Stimulated activated CD4-positive, alpha-beta T cell treated with anti-CD3 and anti-CD28 coated beads, TNF-alpha, amount 100 ng/mL, for 1 hour (primary cell): ENCODE measurements at places on chromosomes 6 and 20.

- no peak for DNase-seq
Measured at GRCh38 chr6:152273002-152273401, 364.2 kb downstream of the SYNE1 start.

DNA sequence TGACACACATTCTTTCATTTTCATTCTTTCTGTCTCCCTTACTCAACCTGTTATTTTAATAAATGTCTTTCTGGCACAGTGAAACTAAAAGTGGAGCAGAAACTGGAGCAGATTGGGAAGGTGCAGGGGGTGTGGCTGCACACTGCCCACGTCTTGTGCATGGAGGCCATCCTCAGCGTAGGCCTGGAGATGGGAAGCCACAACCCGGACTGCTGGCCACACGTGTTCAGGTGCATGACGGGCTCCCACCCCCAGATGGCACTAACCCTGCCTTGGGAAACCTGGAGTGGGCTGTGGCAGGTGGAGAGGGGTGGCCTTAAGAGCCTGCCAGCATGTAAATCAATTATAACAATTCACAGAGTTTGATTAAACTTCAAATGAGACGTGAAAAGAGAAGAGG lies 71.4 kb upstream of the PBOV1 start:
- DNase-seq, result no peak

GRCh38 chr6:106440546-106440945 lies 80.0 kb downstream of the CRYBG1 start:
- no peak for DNase-seq

DNA sequence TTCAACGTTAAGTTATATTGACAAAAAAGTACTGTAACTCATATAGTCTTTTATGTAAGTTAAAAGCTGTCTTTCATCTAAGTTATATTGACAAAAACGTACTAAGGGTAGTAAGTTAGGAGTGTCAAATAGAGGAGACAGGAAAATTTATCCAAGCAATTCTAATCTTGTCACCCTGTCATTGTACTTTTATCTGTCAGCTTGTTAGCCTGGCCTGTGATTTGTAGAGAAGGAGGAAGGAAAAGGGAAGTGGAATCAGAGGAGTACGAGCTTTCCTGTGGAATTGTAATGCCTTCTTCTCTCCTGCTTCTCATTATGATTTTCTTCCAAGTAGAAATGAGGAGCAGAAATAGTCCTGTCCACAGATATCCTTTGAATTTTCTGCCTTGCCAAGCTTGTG lies 18.8 kb downstream of the KCTD20 start:
- no peak for DNase-seq

DNA sequence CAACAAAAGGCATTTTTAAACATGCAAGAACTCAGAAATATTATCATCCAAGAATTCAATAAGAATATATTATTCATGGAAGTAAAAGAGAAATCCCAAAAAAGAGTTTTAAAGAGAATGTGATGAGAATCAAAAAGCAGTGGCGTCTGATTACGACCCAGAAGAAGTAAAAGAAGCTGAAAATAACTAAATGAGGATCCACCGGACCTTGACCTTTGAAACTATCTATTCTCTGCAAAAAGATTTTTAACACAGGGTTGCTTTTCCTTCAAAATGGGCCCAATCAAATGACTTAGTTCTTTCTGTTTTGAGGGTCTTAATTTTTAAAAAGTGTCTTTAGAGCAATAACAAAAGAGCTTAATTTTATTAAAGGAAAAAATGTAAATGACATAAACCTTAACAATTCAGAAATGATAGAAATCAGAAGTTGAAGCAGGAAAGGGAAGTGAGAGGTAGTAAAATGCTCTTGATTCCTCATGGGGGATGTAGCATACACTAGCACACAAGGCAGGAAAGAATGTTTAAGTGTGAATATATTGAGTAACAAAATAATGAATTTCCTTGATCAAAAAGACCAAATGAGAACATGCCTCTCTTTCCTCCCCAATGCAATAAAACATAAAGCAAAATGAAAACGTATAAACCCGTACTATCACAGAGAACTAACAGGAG lies 223.1 kb upstream of the PRDM1 start:
- DNase-seq, result no peak

- no peak for DNase-seq
Measured at GRCh38 chr20:370977-371754, 9.4 kb upstream of the TRIB3 start.

DNA sequence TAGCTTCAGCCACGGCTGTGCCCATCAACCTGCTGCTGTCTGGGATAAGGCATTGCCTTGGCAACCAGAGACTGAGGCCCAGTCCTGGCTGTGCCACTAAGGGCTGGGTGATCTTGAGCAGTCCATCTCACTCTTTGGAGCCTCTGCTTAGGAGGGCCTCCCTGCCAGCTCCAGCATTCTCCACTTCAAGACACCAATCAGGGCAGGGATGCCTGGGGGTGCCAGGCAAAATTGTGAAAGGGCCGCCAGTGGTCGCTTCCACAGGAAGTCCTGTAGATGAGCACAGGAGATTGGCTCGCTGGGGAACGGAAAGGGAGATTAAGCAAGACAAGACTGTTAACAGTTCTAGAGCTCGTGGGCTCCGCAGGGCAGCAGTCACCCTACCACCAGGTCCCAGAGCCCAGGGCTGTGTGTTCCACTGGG lies at the start of gene RAB44:
TSS of gene RAB44 (plus strand) at position 346 of the 423 bp plus-strand sequence. CDS start 6,410 bp downstream, outside the sequence.
- no peak for DNase-seq

DNA sequence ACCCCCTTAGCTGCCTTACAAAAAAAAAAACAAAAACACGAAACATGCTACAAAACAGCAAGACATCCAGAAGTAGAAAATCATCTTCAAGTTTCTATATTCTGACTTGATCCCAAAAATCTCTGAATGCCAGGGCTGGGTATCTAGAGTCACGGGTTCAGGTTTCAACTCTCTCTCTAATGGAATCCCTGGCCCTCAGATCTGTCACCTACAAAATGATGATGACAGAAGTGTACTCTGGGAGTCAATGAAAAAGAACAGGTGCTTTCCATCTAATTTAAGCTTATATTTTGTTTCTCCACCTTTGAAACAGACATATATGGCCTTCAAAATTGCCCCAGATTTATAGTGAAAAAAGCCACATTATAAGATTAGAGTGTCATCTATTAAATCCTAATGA lies 18.3 kb downstream of the RTN4IP1 start:
- DNase-seq, result no peak
